ENCODE measurements at places on chromosomes 3 and 15.

DNA sequence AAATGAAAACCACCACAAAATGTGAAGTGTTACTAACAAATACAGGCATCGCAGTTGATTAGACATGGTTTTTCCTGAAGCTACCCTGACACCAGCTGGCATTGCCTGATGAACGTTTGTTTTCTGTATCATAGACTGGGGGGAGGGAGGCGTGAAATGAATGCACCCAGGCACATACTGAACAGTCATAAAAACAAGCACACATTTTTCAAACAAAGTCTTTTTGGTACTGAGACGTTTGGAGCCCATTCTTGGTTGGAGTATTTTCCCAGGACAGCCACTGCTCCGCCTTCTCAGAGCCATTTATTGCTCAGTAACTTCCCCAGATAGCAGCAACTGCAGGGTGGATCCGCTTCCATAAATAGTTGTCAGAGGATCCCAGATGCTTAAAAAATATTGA lies 52.4 kb downstream of the KLF13 start:
- no peak for DNase-seq

DNA sequence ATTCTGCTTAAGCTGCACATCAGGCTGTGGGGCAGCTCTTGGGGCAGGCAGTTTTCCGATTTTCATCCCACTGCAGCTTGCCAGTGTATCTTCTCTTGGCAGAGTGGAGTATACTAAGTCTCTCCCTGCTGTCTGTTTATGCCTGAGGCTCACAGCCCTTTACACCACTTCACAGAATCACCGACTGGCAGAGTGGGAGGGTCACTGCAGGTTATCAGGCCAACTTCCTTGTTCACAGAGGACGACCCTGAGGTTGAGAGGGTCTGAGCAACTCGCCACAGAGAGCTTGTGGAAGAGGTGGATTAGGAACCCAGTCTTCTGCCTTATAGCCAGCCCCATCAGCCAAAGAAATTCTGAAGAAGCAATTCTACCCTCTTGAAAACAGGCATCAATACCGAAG lies 30.9 kb downstream of the KIF9 start:
- no peak for DNase-seq

GRCh38 chr15:88512078-88512477 lies 34.4 kb downstream of the DET1 start:
- DNase-seq, result no peak

- no peak for DNase-seq
Measured at GRCh38 chr3:106589311-106589942, 720.6 kb upstream of the CBLB start.

GRCh38 chr3:187041362-187042307 lies 97.7 kb downstream of the RPL39L start:
- DNase-seq, result no peak

DNA sequence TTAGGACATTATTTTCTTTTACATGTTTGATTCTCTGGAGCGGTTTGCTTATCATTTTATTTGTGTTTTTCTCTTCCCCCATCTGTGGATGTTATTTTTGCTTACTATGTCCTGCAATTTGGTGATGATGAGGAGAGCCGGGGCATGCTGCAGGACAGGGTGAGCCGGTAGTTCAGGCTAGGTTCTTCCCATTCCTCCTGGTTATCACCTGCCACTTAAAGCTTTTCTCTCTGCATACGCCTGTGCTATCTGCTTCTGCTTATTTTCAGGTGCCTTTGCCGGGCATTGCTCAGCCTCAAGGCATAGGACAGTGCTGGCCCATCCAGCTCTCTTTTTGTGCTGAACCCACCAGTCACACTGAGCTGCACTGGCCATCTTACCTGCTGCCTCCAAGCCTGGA lies 85.8 kb downstream of the MCTP2 start:
- DNase-seq, result no peak

GRCh38 chr3:17014709-17015108 lies 130.0 kb downstream of the PLCL2 start:
- no peak for DNase-seq

- no peak for DNase-seq
Measured at GRCh38 chr3:4841776-4842440, 137.3 kb upstream of the BHLHE40 start.

DNA sequence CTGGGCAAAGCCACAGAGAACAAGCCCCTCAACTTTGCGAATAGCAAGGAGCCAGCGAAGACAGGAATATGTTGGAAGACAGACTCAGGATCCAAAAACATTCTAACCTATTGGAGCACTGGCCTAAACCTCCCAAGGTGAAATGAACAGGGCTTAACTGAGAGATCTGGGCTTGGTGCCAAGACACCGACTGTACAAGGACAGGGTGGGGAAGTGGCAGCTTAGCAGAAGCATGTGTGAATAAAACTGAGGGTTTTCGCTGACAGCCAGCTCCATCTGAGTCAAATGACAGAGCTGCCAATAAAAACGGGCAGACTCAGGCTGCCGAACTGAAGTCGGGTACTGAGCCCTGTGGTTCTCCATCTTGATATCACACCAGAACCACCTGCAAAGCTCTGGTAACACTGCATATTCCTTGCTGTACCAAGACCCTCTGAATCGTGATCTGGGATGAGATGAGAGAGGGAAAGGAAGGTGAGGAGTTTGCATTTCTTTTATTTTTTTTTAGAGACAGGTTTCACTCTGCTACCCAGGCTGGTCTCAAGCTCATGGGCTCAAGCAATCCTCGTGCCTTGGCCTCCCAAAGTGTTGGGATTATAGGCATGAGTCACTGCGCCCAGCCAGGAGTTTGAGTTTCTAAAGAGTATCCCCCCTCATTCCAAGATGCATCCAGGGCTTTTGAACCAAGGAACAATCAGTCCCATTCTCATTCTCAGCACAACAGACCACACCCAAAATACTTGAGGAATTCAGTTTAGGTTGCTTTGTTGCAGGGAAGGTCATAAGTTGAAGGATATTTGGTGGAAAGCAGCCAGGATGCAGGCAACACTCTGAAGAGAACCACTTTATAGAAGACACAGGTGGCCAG lies 6.0 kb upstream of the PLCB2 start:
- DNase-seq, result no peak

GRCh38 chr3:175932586-175932985 lies 1073.5 kb downstream of the NAALADL2 start:
- no peak for DNase-seq

DNA sequence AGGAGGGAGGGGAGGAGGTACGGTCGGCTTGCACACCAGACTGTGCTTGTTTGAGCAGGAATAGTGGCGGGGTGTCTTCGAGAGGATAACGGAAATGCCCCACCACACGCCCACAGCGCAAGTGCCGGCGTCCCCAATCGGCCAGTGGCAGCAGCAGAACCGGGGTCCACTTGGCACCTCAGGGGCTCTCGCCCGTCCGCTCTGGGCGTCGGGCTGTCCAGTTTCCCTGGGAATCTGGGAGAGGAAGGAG lies 53.7 kb downstream of the CCDC54 start:
- no peak for DNase-seq

GRCh38 chr3:14811684-14812083 lies 7.1 kb upstream of the FGD5 start:
- DNase-seq, result no peak

DNA sequence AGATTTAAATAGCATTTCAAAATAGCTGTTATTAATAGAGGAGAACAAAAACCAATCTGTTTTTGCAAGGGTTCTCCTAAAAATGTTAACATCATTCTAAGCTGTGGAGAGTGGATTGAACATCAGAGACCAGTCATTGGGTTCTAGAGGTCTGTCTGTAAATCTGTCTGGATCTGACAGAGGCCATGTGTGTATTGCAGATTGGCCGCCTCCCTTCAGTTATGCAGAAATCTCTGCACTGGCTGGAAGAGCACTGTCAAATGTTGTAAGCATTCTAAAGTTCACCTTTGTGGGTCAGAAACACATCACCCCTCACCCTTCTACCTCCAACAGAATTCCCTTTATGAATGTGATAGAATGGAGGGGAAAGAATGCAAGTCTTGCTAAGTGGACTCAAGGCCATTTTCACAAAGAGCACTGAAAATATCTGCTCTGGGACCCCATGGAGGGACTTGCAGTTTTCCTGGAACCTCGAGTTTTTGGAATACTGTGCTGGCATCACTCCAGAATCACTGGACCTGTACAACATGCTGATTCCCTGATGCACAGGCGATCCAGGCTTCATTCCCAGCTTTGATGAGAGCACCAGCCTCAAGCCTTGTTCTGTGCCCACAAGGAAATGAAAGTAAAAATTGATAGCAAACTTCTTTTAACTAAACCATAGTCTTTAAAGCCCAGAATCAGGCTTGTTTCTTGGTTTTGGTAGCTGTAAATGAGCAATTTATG lies 8.4 kb downstream of the FAM81A start:
- DNase-seq, result no peak

- DNase-seq, result no peak
Measured at GRCh38 chr3:105826778-105827634, 41.8 kb downstream of the CBLB start.

GRCh38 chr3:187969581-187969950 lies 184.4 kb upstream of the LPP start:
- no peak for DNase-seq

- peak; percentile 37 for DNase-seq
Measured at GRCh38 chr3:55704521-55704920, 217.4 kb upstream of the WNT5A start.

DNA sequence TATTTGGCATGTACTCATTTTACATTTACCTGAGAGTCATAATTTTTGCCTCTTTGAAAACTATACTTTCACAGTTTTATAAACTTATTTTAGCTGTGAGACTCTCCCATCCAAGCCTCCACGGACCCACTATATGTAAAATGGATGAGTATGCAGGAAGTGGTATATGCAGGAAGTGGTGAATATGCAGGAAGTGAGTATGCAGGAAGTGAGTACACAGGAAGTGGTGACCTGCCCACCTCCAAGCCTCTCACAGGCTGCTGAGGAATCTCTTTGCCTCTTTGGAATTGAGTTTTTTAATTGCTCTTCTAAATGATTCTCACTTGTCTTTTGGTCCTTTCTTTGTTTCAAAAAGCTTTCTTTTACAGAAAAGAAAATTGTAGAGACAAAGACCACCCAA lies 85.2 kb downstream of the KBTBD8 start:
- DNase-seq, result no peak

DNA sequence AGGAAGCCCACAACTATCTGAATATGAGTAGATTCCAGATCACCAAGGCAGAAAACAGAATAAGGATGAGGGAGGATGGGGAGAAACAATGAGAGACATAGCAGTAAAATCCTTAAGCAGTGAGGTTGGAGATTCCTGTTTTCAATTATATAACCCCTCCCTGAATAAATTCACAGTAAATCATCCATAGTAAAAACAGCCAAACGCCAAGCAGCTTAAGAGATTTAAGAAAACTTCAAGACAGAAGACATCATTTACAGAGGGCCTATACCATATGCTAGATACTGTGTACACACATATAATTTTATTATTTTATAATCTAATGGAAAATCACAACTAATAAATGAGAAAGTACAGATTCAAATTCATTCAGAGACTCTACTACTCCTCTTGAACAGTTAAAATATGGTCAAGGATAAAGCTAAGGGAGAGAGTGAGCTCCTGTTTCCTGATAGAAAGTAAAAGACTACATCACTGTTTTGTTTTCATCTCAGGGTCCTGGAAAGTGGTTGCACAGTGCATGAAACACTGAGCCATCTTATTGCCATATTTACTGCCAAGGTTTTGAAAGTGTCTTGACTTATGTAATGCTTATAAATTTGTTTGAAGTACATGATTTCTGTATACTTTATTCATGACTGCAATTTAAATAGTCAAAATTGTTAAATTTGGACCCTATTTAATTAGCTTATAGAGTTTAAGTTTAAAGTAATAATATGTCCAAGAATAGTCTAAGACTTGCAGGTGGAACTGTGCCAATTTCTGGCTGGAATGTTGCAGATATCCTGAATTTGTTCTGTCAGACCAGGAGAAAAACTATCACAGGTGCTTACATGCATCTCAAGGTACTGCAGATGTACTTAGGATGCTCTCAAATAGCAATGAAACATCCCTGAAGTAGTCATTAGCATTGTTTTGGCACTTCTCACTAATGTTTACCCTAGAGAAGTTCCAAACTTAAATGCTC lies 141.4 kb downstream of the TBL1XR1 start:
- DNase-seq, result no peak

DNA sequence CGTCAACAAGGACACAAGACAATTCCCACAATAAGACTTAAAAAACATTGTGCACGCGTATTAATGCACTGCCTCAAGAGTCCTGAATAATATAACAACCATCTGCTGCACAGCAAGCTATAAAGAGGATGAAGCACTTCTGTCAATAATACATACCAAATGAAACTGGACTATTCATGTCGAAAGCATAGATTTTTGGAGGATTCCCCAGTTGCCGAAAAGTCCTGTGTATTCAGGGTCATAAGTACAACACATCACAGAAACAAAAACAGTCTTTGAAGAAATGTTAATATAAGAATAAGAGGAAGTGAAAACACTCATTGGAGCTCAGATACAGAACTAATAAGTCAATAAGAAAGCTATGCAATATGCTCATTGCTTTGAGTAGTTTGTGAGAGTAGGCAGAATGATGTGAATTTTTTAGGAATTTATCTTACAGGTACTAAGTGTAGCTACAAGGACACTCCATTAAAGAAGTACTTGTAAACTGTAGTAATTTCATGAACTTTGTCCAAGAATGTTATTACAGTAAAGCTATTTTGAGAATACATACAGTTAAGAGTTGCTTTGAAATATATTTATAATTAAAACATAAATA lies 31.6 kb downstream of the CBLB start:
- no peak for DNase-seq

DNA sequence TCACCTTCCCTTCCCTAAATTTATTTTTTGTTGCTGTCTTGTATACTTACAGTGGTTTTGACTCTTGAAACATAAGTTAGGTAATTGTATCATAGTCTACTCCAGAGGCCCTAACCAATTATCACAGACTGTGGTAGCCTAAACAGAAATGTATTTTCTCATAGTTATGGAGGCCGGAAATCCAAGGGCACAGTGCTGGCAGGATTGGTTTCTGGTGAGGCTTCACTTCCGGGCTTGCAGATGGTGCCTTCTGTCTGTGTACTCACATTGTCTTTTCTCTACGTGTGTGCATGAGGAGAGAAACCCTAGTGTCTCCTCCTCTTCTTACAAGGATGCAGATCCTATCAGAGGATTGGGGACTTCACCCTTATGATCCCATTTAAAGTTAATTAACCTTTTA lies 290.2 kb upstream of the KCNMB2 start:
- no peak for DNase-seq

GRCh38 chr15:66670762-66671580 lies 31.1 kb upstream of the SMAD6 start:
- DNase-seq, result no peak

DNA sequence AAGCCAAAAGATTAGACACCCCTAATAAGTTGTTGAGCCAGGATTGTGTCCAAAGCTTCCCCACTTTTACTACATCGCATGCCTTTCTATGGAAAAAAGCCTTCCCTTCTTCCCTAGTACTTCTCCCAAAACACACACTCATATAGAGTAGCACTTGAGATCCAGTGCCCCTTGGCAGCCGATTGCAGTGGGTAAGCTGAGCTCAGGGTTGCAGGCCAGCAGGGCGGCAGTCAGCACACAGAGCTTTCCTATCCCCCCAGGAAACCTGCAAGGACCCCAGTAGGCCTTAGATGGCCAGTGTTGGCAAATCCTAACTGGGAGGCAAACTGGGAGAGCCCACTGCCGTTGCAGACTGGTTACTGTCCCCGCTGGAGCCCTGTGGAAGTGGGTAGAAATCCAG lies 75.7 kb upstream of the C15orf39 start:
- DNase-seq, result no peak
